NCI-H774 (cell line): ENCODE measurements at places on chromosomes 3 and 15.

- no peak for DNase-seq
These were observed 20.3 kb upstream of the DGKG start for GRCh38 chr3:186382217-186382885.

DNA sequence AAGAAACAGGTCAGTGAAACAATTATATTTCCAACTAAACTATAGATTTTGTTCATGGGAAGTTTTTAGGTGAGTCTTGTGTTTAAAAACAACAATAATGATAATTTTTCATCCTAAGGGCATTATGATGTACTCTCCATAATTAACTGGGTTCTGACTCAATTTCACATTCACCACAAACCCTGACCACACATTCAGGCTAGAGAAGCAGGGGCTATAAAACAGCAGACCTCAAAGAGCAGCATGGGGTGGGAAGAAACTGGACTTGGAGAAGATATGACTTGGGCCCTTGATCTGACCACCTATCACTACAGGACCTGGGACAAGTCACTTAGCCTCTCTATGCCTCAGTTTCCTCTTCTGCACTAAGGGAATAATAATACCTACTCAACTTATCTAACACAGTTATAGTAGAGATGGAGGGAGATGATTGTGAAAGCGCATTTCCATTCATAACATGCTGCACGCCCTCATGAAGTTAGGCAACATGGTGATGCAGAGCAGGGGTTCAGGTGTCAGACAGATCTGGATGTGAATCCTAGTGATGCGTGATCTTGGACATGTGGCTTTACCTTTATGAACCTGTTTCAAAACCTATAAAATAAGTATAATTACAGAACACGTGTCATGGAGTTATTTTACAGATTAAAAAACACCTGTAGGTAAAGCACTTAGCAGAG, 63.0 kb upstream of the ACP3 start:
- no peak for DNase-seq

DNA sequence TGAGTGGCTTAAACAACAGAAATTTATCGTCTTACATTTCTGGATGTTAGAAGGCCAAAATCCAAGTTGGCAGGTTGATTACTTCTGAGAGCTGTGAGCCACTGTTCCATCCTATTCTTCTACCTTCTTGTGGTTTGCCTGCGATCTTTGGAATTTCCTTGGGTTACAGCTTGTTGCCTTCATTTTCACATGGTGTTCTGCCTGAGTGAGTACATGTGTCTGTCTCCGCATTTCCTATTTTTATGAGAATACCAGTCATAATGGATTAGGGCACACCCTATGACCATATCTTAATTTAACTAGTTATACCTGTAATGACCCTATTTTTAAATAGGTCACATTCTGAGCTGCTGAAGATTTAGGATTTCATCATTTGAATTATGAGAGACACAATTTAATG, 294.3 kb downstream of the CNTN4 start:
- DNase-seq, result no peak

DNA sequence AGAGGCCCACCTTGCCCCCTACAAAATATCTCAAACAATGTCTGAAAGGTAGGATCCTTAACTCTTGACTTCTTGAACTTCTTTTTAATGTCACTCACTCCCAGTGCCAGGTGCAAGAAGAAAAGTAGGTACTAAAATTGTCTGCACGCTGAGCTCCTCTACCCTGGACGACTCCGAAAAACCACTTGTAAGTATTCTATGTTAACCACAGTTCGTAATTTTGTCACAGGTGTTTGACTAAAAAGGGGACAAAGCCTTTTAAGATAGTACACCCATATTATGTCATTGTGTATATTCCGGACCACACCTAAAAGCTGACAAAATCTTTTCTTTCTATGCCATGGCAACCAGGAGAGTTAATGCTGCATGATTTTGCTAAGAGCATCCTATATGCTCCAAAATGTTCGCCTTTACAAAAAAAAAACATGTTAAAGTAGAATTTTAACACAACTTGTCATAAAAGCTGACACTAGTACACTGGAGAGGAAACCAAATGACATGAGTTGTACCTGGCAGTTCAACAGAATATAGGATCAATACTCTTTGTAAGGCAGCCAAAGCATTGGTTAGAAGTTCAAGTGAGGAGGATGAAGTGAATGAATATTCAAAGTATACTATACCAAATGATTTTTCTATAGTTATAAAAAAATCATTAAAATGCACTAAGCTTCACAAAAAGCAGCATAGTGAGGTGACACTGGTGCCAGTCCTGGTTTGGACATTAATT, 210.5 kb downstream of the FOXP1 start:
- DNase-seq, result no peak

- DNase-seq, result no peak
These were observed 26.9 kb upstream of the TPM1 start for GRCh38 chr15:63015618-63016017.

DNA sequence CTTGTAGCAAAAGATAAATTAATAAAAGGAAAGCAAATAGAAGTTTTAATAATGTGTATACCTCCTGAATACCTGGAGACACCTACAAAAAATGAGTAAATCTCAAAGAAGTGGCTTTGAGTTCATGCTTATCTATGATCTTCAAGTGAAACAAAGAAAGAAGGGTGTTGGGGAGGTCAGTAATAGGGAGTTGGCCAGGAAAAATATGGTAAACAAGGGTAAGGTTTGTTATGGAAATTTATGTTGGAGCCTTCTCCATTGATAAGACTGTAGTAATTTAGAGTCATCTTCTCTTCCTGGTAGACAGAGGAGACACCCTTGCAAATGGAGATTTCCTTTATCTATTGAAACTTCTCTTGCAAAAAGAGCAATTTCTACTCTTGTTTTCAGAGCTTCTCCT, 6.6 kb upstream of the CCR8 start:
- DNase-seq, result no peak

DNA sequence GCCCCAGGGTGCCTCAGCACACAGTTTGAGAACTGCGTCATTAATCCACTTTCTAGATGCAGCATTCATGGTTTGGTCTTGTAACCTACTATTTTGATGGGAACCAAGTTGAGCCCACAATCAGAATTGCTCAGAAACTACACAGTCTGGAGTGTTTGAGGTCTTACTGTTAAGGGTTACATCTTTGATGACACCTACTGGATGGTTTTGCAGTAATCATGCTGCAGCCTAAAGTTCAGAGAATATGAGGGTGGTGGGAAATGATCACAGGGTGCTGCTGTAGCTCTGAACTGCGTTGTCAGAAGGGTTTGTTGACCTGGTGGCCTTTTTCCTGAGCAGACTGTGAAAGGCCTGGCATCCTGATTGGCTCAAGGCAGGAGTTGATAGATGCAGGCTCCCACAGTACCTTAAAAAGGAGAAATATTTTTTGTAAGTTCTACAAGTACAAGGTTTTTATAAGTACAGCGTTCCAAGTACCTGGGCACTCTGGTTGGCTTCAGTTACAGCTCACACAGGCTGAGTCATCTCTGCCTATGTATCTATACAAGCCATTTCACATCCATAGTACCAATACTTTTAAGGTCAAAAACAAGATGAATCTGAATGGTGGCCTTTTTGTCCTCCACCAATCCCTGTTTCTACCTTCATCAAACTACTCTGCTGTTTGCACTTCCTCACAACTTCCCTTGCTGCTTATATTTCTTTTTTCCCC, 60.5 kb upstream of the ACKR4 start:
- DNase-seq, result no peak

DNA sequence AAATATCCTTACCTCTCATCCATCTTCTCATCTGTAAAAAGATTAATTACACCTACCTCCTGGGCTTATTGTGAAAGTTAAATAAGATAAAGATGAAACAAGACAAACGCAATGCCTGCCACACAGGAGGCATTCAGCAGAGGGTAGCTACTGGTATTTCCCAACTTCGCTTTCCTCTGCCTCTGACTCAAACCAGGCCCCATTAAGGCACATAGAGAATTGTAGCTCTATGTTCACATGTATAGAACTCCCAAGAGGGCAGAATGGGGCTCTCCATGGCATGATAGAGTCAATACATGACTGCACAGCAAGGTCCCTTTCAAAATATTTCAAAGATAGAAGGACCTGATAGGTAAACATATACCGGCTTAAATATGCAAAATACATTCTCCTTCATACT, 1.4 kb downstream of the LYSMD2 start:
- no peak for DNase-seq

GRCh38 chr15:25055356-25056068, 100.7 kb downstream of the SNRPN start:
- no peak for DNase-seq

- DNase-seq, result no peak
These were observed 118.1 kb upstream of the ARPP21 start for GRCh38 chr3:35521196-35521595.

DNA sequence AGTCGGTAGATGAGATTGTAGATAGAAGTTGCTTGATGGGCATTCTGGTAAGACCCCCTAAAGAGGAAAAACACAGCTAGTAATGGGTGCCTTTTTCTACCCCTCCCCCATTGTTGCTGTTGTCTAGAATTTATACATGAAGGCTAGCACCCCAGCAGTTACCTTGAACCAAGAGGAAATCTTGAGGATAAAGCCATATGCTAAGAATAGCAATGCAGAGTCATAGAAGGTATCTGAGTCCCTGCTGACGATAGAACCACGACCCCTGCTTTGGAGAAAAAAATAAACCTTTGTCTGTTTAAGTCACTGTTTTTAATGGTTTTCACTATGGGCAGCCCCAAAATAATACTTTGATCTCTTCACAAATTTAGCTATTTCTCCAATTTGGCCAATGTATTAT, 162.6 kb downstream of the THRB start:
- no peak for DNase-seq

GRCh38 chr3:28149960-28150359, 91.5 kb upstream of the CMC1 start:
- no peak for DNase-seq

- DNase-seq, result no peak
These were observed 64.9 kb downstream of the INO80 start for GRCh38 chr15:41051139-41051538.

DNA sequence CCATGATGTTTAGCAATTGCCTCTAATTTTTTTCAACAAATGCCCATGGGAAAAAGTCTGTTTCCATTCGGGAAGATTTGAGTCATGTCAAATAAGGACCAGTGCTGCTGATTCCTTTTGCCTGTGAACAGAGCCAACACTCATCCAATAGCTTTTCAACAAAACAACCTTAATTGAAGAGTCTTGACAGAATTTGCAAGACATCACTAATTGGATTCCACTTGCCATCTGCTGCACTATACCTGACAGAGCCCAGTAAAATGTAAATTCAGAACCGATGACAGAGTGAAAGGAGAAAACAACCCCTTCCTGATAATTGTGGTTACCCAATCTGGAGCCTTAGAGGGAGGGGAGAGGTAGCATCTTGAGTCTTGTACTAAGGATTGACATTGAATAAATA, 426.7 kb downstream of the AGBL1 start:
- no peak for DNase-seq

DNA sequence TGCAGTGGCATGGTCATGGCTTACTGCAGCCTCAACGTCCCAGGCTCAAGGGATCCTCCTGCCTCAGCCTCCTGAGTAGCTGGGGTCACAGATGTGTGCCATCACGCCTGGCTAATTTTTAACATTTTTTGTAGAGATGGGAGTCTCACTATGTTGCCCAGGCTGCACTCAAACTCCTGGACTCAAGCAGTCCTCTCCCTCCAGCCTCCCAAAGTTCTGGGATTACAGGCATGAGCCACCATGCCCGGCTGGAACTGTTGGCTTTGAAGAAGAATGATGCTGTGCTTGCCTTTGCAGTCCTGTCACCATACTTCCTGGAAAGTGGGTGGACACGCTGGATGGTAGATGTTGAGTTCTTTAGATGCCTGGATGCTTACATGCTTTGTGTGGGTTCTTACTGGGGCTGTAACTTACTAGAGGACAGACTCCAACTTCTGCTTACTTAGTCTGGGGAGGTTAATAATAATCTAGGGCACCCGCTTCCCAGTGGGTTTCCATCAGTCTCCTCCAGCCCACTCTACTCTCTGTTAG, 36.7 kb downstream of the IGF1R start:
- DNase-seq, result no peak

- DNase-seq, result peak; percentile 65
These were observed 29.5 kb downstream of the AGTR1 start for GRCh38 chr3:148727231-148727630.

DNA sequence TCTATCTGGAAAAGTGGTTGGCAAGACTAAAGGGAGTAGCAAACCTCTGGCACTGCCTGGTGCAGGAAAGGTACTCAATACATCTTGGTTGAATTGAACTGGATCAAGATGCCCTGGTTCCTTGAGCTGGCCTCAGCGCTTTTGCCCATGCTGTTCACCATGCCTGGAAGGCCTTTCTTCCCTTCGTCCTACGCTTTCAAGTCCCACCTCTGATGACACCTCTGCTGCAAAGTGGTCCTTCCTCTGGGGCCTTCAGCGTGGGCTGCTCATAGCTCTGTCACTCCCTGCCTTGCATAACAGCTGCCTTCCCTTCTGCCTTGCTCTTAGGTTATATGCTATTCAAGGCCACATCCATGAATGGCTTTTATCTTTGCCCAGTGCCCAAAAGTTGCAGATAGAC, 23.0 kb downstream of the ITGA11 start:
- DNase-seq, result no peak

DNA sequence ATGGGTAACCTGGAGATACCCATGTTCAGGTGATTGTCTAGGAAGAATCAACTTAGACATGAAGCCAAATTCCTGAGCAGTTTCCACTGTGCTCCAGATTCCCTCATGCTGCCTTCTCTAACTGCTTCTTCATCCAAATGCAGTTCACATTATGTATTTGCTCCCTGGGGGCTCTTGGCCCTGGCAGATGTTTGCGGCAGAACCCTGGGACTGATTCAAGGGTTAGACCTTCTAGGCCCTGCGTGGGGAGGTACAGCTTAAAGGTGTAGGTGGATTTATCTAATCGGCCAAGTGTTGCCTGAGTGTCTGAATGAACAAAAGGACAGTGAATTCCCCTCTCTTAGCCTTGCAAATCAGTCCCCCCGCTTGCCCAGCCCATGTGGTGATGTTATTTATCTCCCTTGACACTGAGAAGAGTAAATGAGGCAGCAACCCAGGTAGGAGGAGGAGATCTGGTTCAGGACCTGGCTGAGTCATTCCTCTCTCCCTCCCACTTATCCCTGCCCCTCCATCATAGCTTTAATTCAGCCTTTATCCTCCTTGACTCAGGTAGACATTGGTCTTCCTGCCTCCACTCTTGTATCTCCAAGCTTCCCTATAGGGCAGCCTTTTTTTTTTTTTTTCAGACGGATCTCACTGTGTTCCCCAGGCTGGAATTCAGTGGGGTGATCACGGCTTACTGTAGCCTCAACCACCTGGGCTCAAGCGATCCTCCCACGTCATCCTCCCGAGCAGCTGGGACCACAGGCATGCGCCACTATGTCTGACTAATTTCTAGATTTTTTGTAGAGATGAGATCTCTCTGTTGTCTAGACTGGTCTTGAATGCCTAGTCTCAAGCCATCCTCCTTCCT, 54.8 kb downstream of the MAGEF1 start:
- no peak for DNase-seq

- DNase-seq, result no peak
These were observed 2.0 kb downstream of the PXYLP1 start for GRCh38 chr3:141233457-141234161.

- no peak for DNase-seq
These were observed 103.2 kb upstream of the TJP1 start for GRCh38 chr15:29925227-29926082.

- DNase-seq, result no peak
These were observed 19.3 kb upstream of the DNAJC19 start for GRCh38 chr3:181008796-181009195.

- DNase-seq, result no peak
These were observed 120.3 kb upstream of the CCDC54 start for GRCh38 chr3:107256963-107257362.

- no peak for DNase-seq
These were observed 50.1 kb upstream of the TLE3 start for GRCh38 chr15:70147778-70148177.
